ENCODE measurements at places on chromosomes 3 and 15. TPM values are rescaled to one million over a fixed set of nuclear protein-coding genes. Genes with fewer than 3 reads are reported as not detected.

GRCh38 chr3:58478781-58479180 is 13.1 kb upstream of the KCTD6 start:
- DNase-seq, result no peak

GRCh38 chr3:171833789-171834460 is 9.2 kb upstream of the TMEM212 start:
- DNase-seq, result peak; percentile 88

DNA sequence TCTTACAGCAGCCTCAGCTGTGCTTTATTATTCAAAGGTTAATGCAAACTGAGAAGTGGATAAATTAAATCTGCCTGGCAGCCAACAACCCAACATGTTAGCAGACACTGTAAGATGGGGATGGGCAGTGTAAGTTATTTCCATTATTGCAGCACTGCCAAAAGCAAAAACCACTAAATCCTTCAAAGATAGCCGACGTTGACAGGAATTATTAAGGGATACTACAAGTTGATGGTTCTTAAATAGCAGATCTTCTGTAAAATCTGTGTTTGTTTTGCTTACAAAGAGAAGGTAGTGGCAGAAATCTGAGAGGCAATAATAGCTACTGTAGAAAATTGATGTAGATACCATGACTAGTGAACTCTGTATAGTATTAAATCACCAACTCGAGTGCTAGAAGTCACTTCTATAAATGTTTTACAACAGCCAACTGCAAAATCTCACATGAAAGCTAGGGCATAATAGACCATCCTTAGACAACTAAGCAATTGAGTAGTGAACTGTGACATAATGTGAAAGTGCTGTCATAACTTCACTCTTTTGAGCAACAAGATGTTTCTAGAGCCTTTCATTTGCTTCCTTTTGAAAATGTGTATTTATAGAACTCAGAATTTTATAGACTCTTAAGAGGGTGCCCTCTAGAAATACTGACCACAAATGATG is 278.6 kb downstream of the UBE2E2 start:
- DNase-seq, result peak; percentile 10

GRCh38 chr3:37964716-37965115 is 25.9 kb upstream of the VILL start:
- no peak for DNase-seq

GRCh38 chr15:31207246-31207645 is 105.7 kb upstream of the TRPM1 start:
- no peak for DNase-seq

DNA sequence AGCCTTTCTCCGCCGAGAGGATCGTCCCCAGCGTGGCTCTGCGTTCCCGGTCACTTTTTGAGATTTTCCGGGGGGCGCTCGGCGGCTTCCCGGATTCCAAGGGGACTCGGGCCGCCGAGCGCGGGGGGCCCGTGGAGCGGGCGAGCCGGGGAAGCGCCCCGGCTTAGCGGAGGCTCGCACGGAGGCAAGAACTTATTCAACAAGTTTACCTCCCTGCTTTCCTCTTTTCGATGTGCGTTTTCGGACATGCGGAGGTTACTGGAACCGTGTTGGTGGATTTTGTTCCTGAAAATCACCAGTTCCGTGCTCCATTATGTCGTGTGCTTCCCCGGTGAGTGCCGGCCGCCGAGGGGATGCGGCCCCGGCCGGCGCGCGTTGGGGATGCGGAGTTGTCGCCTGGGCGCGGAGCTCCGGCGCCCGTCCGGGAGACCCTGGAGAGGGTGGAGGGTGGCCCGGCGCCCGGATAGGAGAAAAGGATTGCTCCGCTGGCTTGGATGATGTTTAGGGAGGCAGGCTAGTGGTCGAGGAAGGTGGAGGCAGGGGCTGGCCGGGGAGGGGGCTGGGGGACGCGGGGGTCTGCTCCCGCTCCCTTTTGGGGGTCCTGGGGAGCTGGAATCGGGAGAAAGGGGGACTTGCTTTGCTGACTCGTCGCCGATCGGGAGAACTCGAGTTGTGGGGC is 810 bp downstream of the PTPRG start:
- peak; percentile 42 for DNase-seq

DNA sequence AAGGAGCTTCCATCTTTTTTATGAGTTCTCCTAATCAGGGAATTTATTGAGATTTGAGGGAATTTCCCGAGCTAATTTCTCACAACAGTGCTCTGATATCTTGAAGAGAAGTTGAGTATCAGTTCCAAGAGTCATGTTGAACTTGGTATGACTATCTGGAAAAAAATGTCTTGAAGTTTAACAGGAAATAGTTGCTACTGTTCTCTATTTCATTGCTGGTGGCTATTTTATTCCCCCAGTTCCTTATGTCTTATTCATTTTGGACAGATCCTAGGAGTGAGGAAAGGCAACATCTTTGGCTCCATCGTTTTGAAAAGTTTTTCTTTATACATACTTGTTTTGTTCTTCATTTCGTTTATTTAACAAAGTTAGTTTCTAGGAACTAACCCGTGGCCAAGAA is 307.8 kb upstream of the AGTR1 start:
- DNase-seq, result no peak

DNA sequence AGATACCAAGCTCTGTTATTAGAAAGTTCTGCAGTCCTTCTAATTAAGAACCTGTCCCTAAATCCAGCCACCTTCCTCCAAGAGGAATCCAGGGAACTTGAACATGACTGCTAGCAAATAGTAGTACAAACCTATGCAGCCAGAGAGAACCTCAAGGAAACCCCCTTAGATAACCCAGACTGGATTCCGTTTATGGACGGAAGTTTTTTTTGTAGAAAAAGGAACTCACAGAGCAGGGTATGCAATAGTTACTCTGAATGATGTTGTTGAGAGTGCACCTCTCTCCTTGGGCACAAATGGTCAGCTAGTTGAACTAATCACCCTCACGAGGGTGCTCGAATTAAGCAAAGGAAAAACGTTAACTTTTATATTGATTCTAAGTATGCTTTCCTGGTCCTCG is 40.8 kb downstream of the TM4SF18 start:
- no peak for DNase-seq

DNA sequence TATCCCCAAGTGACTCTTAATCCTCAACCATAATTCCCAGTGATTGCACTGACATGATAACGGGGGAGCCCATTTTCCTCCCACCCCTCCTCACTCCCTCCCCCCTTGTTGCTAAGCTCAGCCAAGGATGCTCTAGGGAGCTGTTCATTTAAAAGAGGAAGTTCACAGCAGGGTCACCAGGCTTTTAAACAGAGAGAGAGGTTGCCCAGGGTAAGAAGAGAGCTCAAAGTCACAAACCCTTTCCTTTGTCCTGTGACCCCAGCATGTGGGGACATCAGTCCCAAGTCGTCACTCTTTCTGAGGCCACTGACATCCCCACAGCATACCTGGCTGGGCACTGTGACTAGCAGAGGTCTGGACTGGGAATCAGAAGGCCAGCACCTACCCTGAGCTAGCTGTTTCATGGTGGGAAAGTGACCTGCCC is 144.1 kb downstream of the RORA start:
- no peak for DNase-seq

GRCh38 chr3:45475145-45475544 is 86.8 kb downstream of the LARS2 start:
- no peak for DNase-seq

DNA sequence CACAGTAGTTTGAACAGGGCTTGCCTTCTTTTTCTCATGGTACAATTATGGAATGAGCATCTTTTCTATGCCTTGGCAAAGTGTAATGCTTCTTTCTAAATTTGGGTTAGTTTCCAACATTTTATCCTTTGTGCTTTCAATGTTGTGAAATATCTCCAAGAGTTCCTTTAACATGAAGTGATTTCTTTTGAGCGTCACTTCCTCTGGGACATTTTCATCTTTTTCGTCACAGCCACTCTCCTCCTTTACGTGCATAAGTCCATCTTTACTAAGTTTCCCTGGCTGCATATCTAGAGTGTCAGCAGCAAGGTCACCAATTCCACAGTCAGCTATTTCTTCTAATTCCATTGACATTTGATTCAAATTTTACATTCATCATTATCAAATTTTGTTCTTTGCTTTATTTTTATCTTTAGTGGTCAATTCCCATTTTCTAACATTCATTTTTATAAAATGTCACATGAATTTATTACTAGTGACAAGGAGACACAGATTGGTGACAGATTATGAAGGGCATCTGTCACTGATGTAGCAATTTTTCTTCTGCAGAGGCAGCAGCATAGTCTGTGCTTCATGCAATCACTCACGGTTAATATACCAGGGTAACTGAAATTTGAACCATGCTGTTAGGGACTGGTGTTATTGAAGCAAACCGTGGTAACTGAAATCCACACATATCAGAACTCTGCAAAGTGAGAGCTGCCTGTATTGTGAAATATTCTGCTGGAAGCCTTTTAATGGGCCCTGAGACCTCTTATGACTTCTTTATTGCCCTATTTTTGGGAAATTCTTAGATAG is 126.5 kb upstream of the THBS1 start:
- DNase-seq, result peak; percentile 52

GRCh38 chr15:74441248-74441941 is 7.6 kb upstream of the SEMA7A start:
- DNase-seq, result no peak

DNA sequence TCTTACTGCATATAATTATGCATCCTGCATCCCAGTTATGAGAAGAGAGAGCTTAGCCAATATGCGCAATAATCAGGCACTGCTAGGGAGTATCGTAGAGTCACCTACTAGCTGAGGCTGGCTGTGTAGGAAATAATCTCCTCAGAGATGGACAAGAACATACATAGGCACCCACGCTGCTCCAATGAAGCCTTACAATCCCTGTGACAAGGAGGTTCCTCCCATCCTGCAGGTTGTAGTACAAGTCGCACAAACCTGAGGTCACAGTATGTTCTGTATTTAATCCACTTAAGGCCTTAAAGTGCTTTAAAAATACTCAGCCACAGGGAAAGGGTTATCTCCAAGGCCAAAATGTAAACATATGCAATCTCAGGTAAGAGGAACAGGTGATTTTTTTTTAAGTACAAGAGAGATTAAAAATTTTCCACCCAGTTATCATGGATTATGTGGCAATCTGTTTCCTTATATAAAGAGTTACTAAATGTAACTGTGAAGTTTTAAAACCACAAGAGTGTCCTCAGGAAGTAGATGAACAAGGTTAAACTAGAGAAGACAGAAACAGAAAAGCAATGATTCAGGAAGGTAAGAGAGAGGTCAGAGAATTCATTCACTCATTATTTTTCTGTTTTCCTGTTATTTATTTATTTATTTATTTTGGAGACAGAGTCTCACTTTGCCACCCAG is 7.5 kb upstream of the COLQ start:
- no peak for DNase-seq

DNA sequence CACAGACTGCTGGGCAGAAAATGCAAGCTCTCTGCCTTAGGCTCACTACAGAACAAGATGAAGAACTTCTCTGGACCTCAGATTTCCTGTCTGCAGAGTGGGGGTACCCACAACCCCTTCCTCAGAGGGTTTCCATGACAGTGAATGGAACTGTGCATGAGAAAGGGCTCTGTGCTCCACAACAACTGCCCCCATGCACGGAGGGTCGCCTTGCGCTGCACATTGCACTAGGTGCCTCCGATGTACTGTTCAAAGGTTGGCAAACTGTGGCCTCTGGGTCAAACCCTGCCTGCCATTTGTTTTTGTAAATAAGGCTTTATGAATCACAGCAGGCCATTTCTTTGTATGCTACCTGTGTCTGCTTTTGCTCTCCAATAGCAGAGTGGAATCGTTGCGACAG is 172.0 kb downstream of the RAB11A start:
- DNase-seq, result no peak

DNA sequence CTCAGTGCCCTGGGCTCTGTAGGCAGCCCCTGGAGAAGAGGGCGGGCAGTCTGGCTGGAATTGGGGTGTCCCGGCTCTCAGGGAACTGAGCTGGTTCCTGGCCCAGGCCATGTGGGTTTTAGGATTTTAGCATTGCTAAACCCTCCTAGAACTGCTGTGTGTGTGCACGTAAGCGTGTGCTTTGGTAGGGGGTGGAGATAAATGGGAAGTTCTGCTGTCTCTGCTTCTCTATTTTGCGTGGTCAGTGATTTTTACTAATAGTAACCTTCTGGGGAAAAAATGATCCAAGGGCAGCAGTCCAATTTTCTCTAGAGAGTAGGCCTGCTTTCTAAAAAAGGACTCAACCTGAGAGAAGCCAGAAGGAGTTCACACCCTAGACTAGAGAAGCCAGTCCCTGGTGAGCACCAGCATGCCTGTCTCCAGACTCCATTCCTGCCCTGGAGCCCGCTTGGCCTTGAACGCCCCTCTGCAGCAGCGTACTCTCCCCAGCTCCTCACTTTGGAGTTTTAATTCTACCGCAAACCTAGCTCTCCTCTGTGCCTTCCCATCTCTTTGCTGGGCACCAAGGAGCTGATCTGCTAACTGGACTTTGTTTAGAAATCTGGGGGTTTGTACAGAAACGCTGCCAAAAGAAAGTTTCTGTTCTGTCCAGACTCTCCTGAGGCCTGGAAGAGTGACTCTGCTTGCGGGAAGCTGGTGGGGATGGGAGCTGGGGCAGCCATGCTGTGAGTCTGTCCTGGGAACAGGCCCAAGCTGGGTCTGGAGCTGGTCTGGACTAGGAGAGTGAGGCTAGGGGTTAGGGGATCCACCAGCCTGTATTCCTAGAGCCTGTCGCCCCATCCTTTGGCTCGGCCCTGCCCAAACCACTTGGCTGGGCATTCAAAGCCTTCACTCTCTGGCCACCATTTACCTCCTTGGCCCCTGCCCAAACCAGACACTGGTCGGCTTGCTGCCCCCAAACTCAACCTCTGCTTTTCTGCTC is 19.7 kb downstream of the CORO2B start:
- DNase-seq, result no peak

GRCh38 chr3:151133917-151134450 is 48.5 kb downstream of the MED12L start:
- no peak for DNase-seq

DNA sequence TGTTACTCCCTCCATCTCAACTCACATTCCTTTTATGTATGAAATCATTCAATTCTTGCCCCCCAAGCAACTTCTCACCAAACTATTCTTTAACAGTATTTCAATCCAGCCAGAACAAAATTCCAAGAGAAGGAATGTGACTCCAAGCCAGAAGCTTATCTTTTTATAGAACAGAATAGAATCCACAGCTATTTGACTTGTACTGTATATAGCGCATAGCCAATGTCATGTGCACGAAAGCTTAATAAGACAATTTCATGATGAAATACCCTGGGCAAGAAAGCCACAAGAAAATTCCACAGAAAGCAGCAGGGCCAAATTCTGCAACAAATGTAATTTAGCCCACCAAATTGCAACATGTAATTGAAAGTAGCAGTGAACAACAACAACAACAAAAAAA is 127.6 kb upstream of the UBE2E2 start:
- DNase-seq, result no peak

DNA sequence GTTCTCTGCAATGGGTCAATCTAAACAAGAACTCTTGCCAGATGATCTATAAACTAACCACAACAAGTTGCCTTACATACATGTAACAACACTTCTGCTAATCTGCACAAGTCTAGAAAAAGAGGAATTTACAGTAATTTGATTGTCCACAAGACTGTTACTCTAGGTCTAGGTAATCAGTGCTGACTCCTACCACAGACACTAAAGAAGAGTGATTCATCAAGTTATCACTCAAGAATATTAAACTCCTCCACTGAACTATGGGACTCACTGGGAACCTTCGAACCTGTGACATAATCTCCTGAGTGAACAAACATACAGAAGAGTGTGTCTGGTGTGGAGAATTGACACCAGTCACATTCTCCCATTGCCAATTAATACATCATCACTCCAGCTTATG is 138.3 kb downstream of the ANXA2 start:
- no peak for DNase-seq

VEPH1 gene
- total RNA-seq, result 10.3 TPM

GHSR gene
- not detected for total RNA-seq

NECTIN3 gene
- total RNA-seq, result 89.5 TPM

GOLGA6D gene
- total RNA-seq, result not detected

TMEM212 gene
- not detected for total RNA-seq

DNAH12 gene
- total RNA-seq, result under 0.01 TPM

CCDC33 gene
- total RNA-seq, result 0.86 TPM

RYK gene
- 161 TPM for total RNA-seq

SLC28A1 gene
- not detected for total RNA-seq

RCCD1 gene
- total RNA-seq, result 12.9 TPM
